DMS79 treated with DMSO at 0.1 percent for 48 hours (cell line): ENCODE measurements at places on chromosomes 13 and 19.

DNA sequence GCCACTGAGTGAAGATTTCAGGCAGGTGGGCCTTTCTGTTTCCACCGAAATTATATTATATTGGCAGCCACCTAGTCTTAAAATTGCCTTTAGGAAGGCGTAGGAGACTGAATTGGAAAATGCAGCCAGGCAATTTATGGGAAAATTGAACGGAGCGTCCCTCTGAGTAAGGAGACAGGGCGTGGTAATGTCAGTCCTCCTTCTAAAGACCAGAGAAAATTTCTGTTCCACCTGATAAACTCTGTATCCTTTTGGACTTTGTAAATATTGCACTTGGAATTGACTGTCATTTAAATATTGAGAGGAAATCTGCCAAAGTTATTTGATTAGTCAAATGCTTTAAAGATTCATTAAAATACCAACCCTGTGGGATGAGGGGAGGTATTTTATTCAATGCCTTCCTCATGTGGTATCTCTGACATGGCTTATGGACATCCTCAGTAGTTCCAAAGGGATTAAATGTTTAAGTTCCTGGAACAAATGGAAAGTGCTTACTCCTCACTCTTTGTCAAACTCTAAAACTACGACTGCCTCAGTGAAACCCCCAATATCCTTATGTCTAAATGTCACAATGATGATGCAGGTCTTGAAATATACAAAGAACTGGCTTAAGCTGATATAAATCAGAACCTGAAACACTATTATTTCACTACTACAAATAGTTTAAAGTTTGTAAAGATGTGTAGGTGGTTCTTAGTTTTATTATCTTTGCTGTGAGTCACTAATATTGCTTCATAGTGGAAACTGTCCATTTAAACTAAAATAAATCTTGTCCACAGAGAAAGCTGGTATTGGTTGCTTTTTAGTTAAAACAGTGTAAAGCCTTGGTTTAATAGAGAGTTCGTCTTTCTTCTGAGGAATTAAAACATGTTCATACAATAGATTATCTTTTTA lies 203.2 kb downstream of the FGF14 start:
- no peak for DNase-seq

DNA sequence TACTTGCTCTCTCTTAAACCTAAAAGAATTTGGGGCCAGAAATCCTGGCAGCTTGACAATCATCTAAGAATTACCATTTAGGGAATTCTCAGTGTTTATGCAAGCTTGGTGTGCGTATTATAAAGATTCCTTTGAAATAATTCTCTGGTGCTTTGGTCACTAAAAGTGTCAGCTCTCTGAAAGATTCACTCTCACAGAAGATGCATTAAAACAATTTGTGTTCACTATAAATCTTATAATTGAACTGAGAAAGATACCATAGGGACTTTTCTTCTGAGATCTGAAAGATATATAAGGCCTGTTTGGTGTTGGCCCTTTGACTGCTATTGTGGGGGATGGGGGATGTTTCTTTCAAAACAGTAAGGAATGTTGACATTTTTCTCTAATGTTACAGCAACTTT lies 27.3 kb downstream of the EPSTI1 start:
- DNase-seq = no peak

GRCh38 chr19:33863436-33863835 lies 66.8 kb downstream of the KCTD15 start:
- DNase-seq = no peak

DNA sequence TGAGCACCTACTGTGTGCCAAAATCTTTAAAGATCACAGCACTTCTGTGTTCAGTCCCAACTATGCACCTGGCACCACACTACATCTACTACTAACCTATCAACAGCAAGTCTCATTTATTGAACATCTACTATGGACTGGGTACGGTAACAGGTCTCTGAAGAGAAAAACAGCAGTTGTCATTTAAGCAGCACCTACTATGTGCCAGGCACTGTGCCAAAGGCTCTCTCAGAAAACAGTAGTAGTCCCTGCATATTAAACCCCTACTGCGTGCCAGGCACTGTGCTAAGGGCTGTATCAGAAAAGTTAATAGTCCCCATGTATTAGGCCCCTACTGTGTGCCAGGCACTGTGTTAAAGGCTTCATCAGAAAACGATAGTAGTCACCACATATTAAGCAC lies 106.2 kb downstream of the PTPRS start:
- no peak for DNase-seq

GRCh38 chr19:9848060-9848459 lies 12.9 kb downstream of the PIN1 start:
- no peak for DNase-seq
